ENCODE measurements at places on chromosomes 16 and 17.

DNA sequence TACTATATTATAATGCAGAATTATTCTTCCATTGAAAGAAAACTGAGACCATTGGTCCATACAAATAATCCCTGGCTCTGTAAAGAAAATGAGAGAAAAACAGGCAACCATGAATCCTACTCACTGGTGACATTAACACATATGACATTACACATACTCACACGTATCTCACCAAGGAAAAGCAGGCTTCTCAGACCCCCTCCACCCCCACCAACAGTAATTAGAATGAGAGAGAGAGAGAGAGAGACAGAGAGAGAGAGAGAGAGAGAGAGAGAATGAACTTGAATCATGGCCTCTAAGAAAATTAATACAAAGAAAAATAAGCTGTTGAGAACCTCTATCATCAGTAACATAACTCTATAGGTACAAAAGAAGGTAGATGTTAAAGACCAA lies 132.0 kb downstream of the SNX11 start:
- no peak for DNase-seq

DNA sequence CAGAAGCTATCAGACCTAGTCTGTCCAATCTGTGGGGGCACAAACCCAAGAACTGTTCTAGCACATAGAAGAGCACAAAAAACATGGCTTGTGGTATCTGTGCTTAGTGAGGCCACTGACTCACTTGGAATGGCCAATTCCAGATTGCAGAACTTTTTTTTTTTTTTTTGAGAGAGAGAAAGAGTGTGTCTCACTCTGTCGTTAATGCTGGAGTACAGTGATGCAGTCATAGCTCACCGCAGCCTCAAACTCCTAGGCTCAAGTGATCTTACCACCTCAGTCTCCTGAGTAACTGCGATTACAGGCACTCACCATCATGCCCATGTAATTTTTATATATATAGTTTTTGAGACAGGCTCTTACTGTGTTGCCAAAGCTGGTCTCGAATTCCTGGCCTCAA lies 77.2 kb upstream of the CLEC3A start:
- DNase-seq: no peak

GRCh38 chr16:870856-871561 lies 70.5 kb upstream of the GNG13 start:
- DNase-seq: peak; percentile 11

- DNase-seq: no peak
These were observed 67.8 kb upstream of the SOX9 start for GRCh38 chr17:72053036-72053435.

- no peak for DNase-seq
These were observed 2100.7 kb downstream of the TP53TG3F start for GRCh38 chr16:35559911-35560636.

DNA sequence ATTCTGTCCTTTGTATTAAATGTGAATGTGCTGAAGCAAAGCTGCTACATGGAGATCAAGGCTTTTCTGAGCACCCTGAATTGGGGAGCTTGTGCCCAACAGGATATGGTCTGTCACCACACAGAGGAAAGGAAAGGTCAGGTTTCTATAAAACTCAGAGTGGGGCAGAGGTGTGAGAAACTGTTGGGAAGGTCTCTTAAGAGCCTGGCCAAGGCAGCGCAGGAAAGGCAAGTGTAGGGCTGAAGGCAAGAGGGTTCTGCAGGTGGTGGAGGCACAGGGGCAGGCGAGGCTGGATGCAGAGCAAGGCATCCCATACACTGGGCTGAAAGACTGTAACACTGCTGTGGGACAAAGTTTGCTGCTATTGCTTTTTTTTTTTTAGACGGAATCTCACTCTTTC lies 8.1 kb downstream of the COX6A2 start:
- DNase-seq: no peak

DNA sequence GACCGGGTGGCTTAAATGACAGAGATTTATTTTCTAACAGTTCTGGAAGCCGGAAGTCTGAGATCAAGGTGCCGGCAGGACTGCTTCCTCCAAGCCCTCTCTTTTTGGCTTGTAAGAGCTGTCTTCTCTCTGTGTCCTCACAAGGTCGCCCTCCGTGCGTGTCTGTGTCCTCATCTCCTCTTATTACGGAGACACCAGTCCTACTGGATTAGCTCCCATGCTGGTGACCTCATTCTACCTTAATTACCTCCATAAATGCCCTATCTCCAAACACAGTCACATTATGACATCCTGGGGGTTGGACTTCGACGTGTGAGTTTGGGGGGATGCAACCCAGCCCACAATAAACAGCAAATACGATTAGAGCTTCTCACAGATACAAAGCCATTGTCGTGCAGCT lies 161.5 kb downstream of the FOXL1 start:
- DNase-seq: no peak

DNA sequence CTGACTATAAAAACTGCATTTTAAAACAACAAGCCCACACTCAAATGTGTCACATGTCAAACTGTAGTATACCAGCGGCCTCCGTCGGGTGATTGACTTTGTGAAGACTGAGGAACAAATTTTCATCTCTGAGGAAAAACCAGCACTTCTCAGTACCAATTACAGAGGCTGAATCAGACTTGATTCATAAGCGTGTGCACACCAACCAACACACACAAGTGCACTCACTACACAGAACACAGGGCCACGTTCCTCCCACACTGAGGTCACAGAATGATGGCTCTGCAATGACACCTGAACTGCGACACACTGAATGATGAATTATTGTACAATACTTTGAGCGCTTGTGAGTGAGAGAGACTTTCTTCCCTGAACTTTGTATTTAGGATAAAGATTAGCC lies 29.6 kb downstream of the XPO6 start:
- peak; percentile 52 for DNase-seq

- DNase-seq: no peak
These were observed 31.1 kb upstream of the JPH3 start for GRCh38 chr16:87570938-87571867.

GRCh38 chr17:79473111-79473875 lies 137.6 kb downstream of the RBFOX3 start:
- DNase-seq: no peak

DNA sequence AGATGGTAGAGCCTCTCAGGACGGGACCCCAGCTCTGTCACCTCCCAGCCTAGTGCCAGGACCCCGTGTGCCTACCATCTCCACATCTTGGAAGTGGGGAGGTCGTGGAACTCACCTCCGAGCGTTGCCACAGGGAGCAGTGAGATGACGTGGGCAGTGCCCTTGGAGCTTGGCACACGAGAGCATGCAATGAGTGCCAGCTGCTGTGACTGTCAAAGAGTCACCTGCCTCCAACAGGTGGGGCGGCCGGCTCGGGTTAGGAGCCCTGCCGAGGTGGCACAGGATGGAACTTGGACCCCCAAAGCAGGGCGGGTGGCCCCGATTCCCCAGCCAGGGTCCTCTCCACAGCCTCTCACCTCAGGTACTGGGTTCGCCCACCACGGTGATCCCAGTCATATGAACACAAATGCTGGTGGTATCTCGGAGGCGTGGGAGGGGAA lies 5.5 kb downstream of the VPS4A start:
- no peak for DNase-seq

DNA sequence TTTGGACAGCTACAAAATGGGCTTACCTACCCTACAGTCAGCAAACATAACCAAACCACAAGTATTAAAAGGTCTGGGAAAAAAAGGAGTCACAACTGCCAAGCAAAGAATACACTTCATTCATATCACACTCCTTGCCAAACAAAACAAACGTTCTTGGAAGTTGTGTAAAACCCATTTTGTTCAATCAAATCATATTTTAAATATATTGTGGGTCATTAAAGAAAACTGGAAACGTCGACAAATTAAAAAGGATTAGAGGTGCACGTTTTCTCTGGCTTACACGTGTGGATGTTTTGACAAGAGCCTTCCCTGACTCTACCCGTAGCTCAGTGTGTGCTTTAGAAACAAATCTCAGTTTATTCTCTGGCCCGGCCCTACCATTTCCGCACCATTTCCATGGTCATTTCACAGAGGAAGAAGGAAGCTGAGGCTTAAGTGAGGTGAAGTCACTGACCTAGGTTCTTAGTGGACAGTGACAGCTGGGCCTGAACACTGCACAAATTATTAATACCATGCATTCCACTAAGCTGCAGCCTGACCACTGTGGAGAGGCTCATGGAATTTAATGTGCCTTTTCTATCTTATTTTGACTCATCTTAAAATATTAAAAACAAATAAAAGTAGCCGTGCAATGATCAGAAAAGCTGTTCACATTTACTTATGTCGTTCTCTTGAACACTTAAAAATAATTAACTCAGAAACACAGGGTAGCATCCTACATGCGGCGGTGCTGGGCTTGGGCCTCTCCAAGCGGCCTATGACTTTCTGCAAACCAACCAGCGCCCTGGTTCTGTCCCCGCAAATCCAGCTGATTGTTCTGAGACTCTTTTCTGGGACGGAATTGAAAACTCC lies 968 bp downstream of the CEP112 start:
- DNase-seq: no peak

DNA sequence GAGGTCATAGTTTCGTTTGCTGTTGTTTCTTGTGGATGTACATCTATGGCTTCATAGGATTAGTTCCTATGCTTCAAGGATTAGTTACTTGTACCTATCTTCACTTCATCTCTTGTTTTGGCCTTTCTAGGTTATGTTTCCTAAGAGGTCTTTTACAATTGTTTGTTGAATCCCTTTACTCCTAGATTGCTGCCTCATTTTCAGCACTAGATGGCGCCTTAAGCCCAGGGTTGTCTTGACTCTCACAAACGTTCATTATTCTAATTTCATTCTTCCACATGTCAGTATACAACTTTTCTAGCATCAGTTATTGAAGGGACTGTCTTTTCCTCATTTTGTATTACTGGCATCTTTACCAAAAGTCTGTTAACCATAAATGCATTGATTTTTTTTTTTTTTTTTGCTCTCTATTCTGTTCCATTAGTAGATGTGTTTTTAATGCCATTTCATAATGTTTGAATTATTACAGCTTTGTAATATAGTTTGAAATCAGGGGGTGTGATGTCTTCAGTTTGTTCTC lies 45.0 kb upstream of the NACA2 start:
- peak; percentile 26 for DNase-seq

- no peak for DNase-seq
These were observed 41.5 kb upstream of the CDH5 start for GRCh38 chr16:66324815-66325515.

DNA sequence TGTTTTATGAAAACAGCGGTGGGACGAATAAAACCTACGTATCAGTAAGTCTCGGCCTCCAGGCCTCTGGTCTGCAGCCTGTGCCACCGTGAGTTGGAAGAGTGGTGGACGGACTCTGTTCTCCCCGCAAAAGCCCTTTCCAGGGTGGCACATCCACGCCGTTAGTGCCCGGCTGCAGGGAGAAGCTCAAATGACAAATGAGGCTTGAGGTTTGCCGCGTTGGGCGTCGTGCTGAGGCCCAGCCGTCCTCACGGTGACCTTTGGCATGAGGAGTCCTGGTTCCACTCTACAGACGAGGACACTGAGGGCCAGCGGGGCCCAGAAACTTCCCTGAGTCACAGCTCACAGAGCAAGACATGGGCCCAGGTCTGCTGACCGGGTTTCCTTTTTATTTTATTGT lies 40.2 kb downstream of the JPH3 start:
- no peak for DNase-seq

DNA sequence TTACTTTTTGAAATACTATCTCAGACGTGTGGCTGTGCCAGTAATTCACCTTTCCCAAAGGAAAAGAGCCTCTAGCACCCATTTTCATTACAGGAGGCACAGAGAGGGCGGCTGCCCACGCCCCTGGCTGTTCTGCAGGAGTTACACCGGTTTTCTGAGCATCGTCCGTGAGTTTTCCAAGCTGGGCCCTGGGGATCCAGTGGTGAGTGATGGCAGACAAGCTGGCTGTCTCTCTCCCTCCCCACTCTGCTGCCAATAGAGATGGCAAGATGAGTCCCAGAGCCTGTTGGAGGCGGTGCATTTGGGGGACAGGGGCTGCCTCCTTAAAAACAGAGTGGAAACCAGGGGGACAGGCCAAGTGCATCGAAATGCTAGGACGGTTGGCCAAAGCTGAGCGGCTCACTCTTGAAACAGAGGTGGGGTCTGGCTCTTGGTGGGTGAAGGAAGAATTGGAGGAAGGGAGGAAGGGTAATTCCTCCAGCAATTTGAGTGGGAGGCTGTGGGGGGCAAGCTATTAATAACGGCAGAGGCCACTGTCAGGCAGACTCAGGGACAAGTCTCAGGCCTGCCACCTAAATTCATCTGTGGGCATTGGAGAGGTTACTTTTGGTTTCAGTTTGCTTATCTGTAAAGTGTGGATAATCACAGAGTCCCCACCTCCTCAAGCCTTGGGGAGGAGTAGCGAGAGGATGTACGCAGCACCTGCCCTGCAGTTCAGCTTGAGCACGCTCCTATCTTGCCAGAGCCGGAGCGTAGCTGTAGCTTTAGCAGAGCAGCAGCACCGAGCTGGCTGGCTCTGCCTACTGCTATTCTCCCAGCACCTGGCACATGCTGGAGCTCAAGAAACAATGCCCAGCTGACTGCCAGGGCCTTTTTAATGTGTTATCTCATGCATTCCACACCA lies 7.5 kb upstream of the NOS2 start:
- DNase-seq: peak; percentile 37

GRCh38 chr17:77716289-77716926 lies 242.1 kb upstream of the TNRC6C start:
- no peak for DNase-seq

DNA sequence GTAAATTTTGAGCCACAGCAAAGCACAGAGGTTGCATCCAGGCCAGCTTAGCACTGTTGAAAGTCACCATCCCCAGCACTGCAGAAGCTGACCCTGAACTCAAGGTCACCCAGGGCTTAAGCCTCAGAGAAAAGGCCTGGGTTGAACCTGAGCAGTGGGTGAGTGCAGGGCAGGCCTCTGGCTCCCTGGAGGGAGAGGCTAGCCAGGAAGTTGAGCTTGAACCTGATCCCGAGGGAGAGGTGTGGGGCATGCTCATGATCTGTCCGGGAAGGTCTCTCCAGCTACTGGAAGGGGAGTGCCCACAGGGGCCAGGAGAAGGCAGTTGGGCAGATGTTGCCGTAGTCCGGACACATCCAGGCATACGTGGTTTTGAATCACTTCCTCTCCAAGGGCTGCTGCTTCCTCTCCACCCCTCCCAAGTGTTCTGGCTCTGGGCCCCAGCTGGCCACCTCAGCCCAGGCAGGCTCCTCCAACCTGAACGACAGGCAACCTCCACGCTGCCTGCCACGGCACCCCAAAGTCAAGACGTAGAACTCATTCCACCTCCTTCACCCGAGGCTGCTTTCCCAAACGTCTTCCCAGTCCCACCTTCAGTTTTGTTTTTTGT lies 18.4 kb downstream of the CARHSP1 start:
- DNase-seq: no peak

DNA sequence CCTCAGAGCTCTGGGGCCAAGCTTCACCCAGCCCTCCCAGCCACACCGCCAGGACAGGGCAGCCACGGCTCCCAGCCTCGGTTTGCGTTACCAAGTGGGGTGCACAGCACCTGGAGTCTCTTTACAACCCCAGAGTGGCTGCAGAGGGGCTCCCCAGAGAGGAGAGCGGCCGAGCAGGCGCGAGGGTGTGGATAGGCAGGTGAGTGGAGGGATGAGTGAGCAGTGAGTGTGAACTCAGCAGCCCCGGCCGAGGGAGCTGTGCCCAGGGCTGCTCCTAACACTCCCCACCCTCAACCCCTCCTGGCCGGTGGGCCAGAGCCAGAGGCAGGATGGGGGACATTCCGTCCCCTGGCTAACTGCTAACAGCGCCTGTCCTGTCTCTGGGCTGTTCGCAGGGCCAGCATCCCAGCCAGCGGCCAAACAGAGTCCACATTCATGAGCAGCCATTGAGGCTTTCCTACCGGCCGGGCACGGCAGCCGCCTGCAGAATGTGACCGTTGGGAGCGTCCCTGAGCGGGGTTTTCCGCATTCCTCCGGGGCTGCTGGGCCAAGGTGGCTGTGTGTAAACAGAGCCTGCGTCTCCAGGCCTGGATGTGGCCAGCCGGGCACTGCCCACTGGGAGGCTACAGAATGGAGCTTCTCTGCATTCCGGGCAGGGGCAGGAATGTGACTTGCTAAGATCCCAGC lies 5.3 kb downstream of the ZNF469 start:
- no peak for DNase-seq

Data from activated CD8-positive, alpha-beta memory T cell treated with anti-CD3 and anti-CD28 coated beads, Interleukin-2, amount 50 U/mL, for 4 hours (primary cell).